NCI-H2081 treated with DMSO at 0.1 percent for 48 hours (cell line): ENCODE measurements at places on chromosomes 11 and 22.

DNA sequence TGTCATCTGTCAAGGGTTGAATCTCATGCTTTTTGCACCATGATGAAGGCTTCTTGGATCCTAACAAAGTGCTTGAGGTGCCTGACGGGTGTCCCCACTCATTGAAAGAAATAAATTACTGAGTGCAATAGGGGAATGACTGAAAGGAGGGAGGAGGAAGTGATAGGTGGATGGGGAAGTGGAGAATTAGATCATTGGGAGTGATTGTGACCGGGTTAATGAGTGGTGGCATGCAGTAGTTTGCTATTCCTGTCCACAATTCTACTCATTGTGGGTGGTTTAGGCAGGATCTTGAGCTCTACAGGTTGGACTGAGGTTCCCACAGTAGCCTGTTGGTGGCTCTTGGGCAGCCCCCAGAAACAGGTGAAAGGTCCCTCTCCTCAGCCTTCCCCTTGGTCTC lies 44.3 kb downstream of the THAP12 start:
- no peak for DNase-seq

DNA sequence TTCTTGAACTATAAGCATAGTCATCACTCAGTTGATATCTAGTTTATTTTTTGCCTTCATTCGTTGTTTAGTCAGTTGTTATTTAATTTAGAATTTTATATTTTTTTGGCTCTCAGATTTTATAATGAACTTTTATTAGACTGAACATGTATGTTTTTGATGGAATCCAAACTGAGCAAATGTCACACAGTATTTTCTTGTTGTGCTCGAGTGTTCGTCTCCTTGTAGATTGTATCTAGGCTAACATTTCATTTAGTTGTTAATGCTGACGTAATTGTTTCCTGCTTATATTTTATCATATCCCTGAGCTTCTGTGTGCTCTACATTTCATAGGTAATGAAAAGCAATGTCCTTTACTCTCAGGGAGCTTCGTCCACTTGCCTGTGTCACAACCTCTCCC lies 286.2 kb downstream of the TMEM135 start:
- no peak for DNase-seq

GRCh38 chr11:45655831-45656230 lies 9.6 kb downstream of the CHST1 start:
- no peak for DNase-seq

GRCh38 chr11:35791088-35791958 lies 128.7 kb downstream of the TRIM44 start:
- DNase-seq: no peak

GRCh38 chr11:37984991-37985390 lies 1387.0 kb upstream of the RAG2 start:
- DNase-seq: no peak

DNA sequence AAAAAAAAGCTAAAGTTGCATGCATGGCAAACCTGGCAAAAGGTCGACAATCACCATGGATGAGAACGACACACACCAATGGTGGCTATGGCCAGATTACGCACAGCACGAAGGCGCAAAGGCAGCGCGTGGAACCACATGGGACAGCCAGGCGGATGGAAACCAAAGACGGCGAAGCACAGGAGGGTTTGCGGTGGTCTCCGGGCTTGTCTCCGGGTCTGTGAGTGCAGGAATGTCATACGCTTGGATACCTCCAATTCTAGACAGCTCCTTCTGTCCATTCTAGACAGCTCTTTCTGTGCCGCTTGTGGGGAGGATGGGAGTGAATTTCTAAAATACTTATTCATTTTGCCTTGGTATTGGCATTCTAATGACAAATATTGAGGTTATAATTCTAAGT lies 685.4 kb downstream of the BRD1 start:
- DNase-seq: no peak

- no peak for DNase-seq
These were observed 26.0 kb downstream of the CELSR1 start for GRCh38 chr22:46511151-46512038.

DNA sequence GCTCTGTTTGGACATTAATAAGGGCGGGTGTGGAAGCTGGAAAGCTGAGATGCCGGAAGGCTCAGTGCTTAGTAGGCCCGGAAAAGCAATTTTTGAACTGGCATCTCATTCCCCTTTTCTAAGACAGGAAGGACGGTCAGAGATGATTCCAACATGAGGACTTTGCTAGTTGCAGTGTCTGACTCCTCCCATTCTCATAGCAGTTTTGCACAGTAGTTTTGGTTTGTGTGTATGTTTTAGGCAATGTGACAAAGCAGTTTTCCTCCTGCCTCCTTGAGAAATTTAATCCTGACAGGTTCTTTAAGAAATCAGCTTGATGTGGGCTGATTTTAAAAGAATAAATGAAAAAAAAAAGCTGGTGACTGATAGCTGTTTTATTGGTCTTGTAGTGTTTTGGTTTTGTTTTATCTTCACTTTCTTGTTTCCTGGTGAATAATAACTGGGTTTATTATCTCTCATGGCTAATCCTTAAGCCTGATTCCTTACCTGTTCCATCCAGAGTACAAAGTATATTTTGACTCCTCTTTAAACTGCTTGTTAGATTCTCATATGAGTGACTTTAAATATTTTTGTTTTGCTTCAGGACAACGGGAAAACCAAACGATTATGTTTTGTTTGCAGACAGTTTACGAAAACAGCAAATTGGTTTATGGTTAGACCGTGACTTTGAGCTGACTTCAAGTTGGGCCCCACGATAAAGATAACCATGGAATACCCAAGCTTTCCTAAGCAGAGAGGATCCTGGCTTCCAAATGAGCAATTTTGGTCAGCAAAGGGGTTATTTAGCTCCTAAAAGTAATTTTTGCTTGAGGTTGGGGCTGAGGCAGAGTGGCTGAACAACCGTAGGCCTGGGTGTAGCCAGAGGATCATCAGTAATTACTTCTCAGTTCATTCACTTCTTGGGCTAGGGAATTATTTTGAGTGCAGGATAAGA lies 3.4 kb downstream of the PTPRJ start:
- DNase-seq: no peak

DNA sequence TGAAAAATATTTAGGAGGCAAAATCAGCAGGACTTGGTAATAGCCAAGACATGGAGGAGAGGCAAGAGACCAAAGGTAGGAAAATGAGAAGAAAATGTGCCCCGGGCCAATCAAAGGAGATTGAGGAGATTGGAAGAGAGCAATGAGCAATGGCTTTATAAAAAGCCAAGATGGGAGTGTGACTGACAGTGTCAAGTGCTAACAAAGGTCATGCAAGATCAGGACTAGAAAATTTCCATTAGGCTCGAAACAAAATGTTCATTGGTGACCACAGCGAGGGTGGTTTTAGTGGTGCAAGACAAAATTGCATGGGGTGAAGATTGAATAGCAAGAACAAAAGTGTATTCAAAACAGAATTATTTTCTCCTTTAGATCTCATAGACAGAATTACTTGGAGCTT lies 45.2 kb upstream of the TBCEL start:
- DNase-seq: no peak

- DNase-seq: no peak
These were observed 11.5 kb upstream of the EMID1 start for GRCh38 chr22:29194184-29194583.

- DNase-seq: no peak
These were observed 6.1 kb upstream of the P2RY6 start for GRCh38 chr11:73265853-73266645.

GRCh38 chr11:2215561-2216399 lies 44.2 kb upstream of the TH start:
- no peak for DNase-seq

- peak; percentile 19 for DNase-seq
These were observed 15.5 kb upstream of the ZBTB44 start for GRCh38 chr11:130330101-130330684.

DNA sequence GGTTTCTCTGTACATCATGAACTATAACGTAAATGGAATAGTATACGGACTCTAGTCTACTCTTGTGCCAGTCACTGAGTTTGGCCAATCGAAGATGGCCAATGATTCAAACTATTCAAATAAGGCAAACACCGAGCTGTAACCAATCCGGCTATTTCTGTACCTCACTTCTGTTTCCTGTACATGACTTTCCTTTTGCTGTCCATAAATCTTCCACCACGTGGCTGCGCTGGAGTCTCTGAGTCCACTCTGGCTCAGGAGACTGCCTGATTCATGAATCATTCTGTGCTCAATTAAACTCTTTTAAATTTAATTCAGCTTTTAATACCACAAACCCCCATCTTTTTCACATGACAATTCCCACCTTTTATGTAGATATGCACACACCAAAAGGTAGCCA lies 1.5 kb upstream of the JAML start:
- no peak for DNase-seq

- no peak for DNase-seq
These were observed 811.5 kb upstream of the ANO3 start for GRCh38 chr11:25520459-25520858.

GRCh38 chr11:79098146-79098545 lies 342.7 kb downstream of the TENM4 start:
- no peak for DNase-seq

- DNase-seq: no peak
These were observed 104.3 kb upstream of the BLID start for GRCh38 chr11:122220321-122220720.

- no peak for DNase-seq
These were observed 63.0 kb downstream of the HIPK3 start for GRCh38 chr11:33320016-33320813.

GRCh38 chr11:47527186-47527585 lies 25.7 kb downstream of the CELF1 start:
- DNase-seq: no peak

DNA sequence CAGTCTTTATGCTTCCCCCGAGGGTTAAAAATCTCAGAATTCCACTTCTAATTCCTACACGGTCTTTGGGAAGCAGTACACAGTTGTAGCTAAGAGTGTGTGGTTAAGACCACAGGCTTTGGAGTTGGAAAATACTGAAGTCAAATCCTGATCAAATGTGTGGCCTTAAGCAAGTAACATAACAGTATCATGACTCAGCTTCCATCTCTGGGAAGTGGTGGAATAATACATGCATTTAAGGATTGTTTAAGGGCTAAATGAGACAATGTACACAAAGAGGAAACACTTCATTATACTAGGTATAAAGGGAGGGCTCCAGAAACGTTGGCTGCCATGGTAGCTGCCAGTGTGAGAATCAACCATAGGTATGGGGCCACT lies 71.5 kb downstream of the FAT3 start:
- no peak for DNase-seq

DNA sequence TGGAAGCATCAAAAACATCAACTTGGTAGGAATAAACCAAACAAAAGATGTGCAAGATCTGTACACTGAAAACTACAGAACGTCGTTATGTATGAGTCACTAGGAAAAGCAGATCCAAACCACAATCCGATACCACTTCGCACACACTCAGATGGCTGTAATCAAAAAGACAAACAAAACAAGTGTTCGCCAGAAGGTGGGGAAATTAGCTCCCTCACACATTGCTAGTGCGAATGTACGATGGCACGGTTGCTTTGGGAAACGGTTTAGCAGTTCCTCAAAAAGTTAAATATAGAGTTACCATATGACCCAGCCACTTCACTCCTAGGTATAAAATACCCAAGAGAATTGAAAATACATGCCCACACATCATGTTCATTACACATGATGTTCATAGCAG lies 14.8 kb upstream of the CARD10 start:
- DNase-seq: no peak

DNA sequence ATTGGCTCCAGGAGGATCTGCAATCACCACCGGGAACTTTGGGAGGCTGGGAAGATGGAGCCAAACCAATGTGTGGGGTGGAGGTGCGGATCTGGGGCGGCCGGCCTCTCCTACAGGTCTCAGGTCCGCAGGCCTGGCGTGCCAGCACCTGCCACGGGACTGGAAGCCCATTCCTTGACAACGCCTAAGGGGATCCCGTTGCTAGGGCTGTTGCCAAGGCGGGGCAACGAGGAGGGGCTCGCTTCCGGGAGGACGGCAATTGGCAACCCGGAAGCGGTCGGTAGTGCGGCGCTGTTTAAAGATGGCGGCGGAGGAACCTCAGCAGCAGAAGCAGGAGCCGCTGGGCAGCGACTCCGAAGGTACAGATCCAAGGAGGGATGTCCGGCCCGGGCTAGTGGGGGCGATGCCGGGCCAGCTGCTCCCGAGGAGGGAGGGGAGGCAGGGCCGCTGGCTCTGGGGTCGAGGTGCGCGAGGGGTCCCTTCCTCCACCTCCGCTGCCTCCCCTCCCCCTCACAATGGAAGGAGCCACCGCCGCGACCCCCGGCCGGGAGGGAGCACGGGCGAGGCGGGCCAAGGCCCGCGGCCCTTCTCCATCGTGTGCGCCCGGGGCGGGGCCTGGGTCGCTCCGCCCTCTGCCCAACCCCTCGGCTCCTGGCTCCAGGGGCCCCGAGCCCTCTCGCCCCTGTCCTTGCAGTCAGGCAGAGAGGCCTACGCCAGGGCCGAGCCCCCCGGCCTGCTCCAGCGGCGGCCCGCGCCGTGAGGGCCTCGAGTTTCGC lies at the start of gene OTUB1:
Gene OTUB1, plus strand, starts transcription at position 283 of the 776 bp plus-strand sequence. Its CDS starts 19 bp downstream, at position 302.
- DNase-seq: peak; percentile 80

DNA sequence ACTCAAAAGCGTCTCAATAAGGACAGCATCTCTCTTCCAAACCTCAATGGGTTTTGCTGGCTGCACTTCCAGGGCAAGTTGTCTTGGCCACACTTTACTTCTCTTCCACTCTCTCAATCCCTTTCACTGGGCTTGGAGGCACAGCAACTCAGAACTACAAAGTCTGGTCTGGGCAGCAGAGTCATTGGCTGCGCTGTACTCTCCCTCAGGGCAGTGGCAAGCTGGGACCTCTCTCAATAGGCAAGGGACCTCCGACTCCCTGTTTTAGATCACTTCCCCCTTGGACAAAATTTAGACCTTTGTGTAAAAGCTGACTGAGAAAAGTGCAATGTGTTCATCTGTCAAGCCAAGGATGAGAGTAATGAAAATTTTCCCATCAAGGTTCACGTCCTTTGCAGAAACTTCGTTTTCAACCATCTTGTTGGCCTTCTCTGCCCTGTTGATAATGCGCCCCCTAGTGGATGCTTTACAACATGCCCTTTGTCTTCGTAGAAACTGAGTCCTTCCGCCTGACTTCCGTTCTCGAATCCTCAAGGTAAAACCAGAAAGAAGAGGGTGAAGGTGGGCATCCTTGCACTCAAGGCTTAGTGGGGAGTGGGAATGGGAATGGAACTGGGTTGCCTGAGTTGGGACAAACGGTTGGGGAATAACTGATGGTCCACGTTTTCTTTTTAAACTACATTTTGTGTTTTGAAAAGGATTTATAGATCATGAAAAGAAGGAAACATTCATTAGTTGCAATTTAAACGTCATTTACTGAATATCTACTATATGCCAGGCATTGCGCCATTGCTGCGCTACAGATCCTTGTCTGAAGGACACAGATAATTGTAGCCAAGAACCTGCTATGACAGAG lies 99.1 kb downstream of the CD44 start:
- DNase-seq: peak; percentile 24

DNA sequence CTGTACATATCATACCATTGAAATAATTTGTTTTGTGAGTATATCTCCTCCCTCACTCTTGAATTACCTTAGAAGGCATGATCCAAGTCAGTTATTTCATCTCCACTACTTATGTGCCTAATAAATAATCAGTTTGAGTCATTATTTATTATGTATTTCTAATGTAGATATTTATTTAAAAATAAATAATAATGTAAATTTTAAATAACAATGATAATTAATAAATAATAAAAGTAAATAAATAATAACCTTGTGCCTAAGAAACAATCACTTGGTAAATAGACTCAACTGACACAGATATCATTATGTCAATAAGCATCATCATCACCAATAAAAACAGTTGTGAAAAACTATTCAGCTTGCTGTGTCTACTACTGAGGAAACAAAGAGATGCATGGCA lies 213.8 kb downstream of the CNTN5 start:
- no peak for DNase-seq

- DNase-seq: no peak
These were observed 4.0 kb downstream of the PAX6 start for GRCh38 chr11:31806928-31807798.

GRCh38 chr11:390175-390574 lies 3.8 kb upstream of the PKP3 start:
- no peak for DNase-seq
